ENCODE measurements at places on chromosomes 1 and 21. TPM values are rescaled to one million over a fixed set of nuclear protein-coding genes. Genes with fewer than 3 reads are reported as not detected.

The ATP5PO gene
- total RNA-seq = 119 TPM

The CLIC6 gene
- not detected for total RNA-seq

The FCRLA gene
- not detected for total RNA-seq

DNA sequence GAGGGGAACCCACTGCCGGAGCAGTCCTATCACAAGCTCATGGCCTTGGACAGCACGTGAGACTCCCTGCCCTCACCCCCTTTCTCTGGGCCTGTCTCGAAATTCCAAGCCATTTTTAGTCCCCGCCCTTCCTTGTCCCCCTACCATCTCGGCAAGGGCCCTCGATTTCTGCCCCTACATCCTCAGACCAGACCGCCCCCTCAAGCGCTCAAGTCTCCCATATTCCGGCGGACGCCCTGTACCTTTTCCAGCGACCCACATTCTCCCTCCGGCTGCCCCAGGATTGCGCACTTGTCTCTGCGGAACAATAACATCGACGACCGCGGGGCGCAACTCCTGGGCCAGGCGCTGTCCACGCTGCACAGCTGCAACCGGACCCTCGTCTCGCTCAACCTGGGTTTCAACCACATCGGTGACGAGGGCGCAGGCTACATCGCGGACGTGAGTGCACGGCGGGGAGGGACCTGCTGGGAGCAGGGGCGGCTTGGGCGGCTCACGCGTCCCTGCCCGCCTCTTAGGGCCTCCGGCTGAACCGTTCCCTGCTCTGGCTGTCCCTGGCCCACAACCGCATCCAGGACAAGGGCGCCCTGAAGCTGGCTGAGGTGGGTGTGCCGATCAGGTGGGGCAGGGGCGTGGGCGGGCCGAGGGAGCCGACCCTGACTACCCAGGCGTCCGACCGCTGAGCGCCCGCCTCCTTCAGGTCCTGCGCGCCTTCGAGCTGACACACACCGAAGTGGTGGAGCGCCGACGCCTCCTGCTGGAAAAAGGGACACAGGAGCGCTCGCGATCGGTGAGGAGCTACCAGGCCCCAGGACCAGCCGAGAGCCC, 7.0 kb downstream of the LRRC71 start:
- H3K4me3 ChIP-seq = no peak overlapping the region
- DNase-seq = peak; percentile 38
- no peak overlapping the region for H3K27ac ChIP-seq
- H3K36me3 ChIP-seq = no peaks in the 10 kb centered on the region
- peaks cover 20% of the 10 kb centered on the region for H3K4me1 ChIP-seq

- no peak overlapping the region for H3K27ac ChIP-seq
- H3K4me3 ChIP-seq = no peak overlapping the region
- no peaks in the 10 kb centered on the region for H3K36me3 ChIP-seq
- H3K4me1 ChIP-seq = no peaks in the 10 kb centered on the region
- DNase-seq = no peak
- H3K27me3 ChIP-seq = no peaks in the 10 kb centered on the region
These were observed 143.5 kb downstream of the SLC30A10 start for GRCh38 chr1:219784660-219785381.

The KIAA0040 gene
- 50.1 TPM for total RNA-seq

DNA sequence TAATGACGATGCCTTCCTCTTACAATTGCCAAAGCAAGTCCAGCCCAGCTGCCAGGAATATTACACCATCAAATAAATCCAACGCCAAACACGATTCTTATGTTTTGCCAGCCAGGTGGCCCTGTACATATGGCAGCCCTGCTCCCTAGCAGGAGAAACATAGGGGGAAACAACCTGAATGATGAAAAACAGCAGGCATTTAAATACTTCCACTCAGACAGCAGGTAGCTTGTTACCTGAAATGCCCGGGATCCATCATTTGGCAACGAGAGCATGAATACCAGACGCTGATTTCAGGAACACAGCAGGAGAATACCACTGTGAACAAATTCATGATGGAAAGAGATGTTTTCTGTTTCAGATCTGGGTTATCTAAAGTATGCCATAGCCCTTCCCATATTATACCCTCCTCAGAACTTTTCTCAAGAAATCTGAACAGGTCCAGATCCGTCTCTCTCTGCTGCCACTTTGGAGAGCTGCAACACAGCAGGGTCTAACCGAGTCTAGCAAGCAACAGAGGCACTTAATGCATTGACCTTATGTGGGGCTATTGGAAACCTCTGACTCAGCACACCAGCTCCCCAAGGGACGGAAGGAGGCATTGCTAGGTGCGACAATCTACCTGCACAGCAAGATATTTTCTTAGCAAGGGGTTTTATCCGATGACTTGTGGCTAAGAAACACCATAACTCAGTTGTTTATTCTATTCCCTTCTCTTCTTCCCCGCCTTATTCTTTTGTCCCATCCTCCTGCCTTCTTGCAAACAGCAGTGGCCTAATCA, 166.3 kb downstream of the BARHL2 start:
- peaks cover 4% of the 10 kb centered on the region for H3K27me3 ChIP-seq
- H3K4me3 ChIP-seq = no peak overlapping the region
- no peaks in the 10 kb centered on the region for H3K4me1 ChIP-seq

The TRAPPC3 gene
- 45.6 TPM for total RNA-seq

The SDC3 gene
- total RNA-seq = 0.12 TPM

The RBM11 gene
- total RNA-seq = 0.76 TPM

The FALEC gene
- not detected for total RNA-seq

DNA sequence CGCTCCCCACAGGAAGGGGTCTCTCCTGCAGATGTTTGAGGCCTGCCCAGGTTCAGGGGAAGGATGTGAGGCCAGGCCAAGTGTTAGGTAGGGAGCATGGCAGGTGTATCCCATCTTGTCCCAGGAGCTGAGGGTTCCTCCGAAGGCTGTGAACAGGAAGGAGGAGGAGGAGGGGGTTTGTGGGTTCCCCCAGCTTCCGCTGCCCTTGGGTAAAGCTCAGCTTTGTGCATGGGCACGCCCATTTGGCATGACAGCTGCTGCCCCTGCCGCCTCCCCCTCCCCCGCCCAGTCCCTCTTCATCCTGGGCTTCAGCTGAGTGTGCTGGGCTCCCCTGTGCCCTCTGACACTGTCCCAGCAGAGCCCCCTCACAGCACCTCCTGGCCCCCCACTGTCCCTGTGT, 25.5 kb downstream of the TNFRSF8 start:
- peaks cover 48% of the 10 kb centered on the region for H3K4me1 ChIP-seq
- DNase-seq = peak; percentile 87
- H3K36me3 ChIP-seq = no peaks in the 10 kb centered on the region
- no peaks in the 10 kb centered on the region for H3K27me3 ChIP-seq
- H3K4me3 ChIP-seq = peak overlapping the region; percentile 65
- H3K27ac ChIP-seq = peak overlapping the region; percentile 86

DNA sequence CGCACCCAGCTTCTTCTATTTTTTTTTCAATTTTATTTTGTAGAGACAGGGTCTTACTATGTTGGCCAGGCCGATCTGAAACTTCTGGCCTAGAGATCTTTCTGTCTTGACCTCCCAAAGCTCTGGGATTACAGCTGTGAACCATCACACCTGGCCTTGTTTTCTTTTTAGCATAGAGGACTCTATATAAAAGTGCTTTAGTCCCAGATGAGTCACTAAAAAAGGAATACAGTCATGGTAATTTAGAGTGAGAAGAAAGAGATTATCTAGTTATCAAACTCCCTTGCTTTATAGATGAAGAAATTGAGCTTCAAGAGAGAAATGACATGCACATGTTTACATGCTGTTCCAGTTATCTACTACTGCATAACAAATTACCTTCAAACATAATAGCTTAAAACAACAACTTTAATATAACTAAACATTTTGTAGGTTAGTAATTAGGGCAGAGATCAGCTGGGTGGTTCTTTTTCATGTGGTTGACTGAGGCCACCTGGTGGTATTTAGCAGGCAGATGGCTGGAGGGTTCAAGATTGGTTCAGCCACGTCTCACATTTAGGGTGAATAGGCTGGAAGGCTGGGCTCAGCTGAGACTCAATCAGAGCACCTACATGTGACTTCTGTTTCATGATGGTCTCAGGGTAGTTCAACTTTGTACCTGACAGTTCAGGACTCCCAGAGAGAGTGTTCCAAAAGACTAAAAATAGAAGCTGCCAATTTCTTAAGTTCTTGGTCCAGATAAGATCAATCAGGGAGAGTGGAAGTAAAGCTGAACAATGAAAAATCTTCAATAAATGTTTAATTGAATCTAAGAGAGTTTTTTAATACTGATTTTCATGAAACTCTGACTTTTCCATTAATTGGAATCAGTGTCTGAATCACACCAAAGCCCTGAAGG, 16.9 kb upstream of the MTF2 start:
- peaks cover 6% of the 10 kb centered on the region for H3K27me3 ChIP-seq
- peak; percentile 53 for DNase-seq
- H3K4me3 ChIP-seq = no peak overlapping the region
- H3K4me1 ChIP-seq = no peaks in the 10 kb centered on the region
- H3K36me3 ChIP-seq = no peaks in the 10 kb centered on the region

- H3K36me3 ChIP-seq = no peaks in the 10 kb centered on the region
- no peak overlapping the region for H3K4me3 ChIP-seq
These were observed 174.2 kb downstream of the LHX8 start for GRCh38 chr1:75308365-75308764.

DNA sequence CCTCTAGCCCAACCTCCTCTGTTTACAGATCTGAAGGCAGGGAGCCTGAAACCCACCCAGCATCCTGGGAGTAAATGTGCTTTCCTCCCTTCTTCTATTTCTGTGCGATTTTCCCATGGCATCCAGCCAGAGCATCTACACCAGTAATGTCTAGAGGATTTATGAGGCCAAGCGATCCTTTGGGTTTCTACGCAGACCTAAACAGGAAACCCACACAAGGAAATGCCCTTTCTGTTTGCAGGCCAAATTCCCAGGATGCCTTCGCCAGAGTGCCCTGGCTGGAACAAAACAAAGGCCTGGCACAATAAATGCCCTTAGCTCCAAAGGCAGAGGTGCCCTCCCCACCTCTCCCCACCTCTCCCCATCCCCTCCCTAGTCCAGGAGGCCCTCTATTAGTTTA, 110.5 kb upstream of the CDC42BPA start:
- no peak for DNase-seq
- no peaks in the 10 kb centered on the region for H3K4me1 ChIP-seq
- H3K4me3 ChIP-seq = no peak overlapping the region
- H3K27ac ChIP-seq = no peak overlapping the region

The GPN2 gene
- total RNA-seq = 45.5 TPM

DNA sequence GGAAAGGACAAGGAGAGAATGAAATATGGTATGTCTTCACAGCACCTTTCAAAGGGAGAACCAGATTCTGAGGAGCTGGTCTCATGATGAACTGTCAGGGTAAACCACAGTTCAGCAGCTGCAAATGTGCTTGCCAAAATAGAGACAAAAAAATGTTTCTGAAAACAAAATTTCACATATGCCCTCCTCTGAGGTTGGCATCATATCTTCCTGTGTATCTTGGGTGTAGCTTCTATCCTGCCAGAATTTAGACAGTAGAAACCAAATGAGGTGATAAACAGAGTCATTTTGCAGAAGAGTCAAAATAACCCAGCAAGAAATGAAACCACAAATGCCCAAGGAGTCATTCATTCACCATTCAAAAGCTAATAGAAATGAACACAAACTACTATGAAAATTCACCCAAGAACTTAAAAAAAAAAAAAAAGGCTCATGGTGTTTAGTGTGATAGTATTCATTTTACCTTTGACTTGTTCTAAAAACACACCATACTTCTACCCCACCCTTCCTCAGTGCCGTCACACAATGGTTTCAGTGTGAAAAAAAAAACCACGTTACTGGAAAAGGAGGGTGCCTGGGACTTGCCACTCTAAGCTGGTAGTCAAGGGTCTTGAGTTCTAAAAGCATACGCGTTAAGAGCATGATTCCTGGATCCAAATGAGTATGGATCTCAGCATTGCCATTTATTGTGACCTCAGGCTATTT, 18.5 kb downstream of the SELL start:
- peaks cover 26% of the 10 kb centered on the region for H3K36me3 ChIP-seq
- peak overlapping the region; percentile 79 for H3K4me3 ChIP-seq
- H3K4me1 ChIP-seq = peaks cover 100% of the 10 kb centered on the region

GRCh38 chr21:22806278-22806677, 1808.1 kb downstream of the NCAM2 start:
- H3K4me3 ChIP-seq = no peak overlapping the region
- DNase-seq = no peak
- no peaks in the 10 kb centered on the region for H3K36me3 ChIP-seq
- no peak overlapping the region for H3K27ac ChIP-seq
- no peaks in the 10 kb centered on the region for H3K27me3 ChIP-seq
- no peaks in the 10 kb centered on the region for H3K4me1 ChIP-seq

- H3K36me3 ChIP-seq = peaks cover 12% of the 10 kb centered on the region
- H3K4me3 ChIP-seq = peak overlapping the region; percentile 80
- DNase-seq = peak; percentile 53
These were observed 106.0 kb downstream of the SLC45A1 start for GRCh38 chr1:8423692-8424538.

The PIP5K1A gene
- total RNA-seq = 60.3 TPM

The PGLYRP3 gene
- total RNA-seq = not detected

DNA sequence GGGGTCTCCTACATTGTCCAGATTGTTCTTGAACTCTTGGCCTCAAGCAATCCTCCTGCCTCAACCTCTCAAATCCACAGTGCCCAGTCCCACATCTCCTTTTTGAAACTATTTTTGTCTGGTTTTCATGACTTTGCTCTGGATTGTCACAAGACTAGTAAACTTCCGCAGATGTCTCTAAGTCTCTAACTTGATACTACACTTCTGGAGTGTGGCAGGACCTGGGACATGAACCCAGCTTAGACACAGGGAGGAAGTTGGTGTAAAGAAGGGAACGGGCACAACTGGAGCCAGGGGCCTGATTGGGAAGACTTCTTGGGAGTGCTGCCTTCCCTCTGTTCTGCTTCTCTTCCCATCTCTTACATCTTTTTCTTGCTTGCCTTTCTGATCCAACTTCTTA, 16.2 kb upstream of the DISC1 start:
- no peak overlapping the region for H3K27ac ChIP-seq
- H3K4me1 ChIP-seq = peaks cover 45% of the 10 kb centered on the region
- no peak for DNase-seq
- H3K36me3 ChIP-seq = no peaks in the 10 kb centered on the region
- H3K4me3 ChIP-seq = no peak overlapping the region

DNA sequence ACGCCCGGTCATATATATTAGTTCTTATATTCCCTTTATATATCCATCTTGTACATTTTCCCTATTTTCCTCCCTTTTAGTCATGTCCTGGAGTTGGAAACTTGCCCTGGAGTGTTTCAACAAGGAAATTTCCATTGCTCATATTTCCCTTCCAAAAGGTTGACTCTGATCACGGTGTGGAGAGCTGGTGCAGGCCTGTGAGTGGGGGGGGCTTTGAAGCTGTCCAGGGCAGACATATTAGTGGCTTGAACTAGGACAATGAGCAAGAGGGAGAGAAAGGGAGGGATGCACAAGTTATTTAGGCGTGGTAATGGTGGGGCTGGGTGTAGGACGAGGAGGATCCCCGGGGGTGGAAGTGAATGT, 30.4 kb upstream of the TMEM61 start:
- peaks cover 4% of the 10 kb centered on the region for H3K4me1 ChIP-seq
- DNase-seq = no peak
- H3K27me3 ChIP-seq = no peaks in the 10 kb centered on the region
- no peaks in the 10 kb centered on the region for H3K36me3 ChIP-seq
- no peak overlapping the region for H3K27ac ChIP-seq

The SUMO3 gene
- 65.8 TPM for total RNA-seq

- no peaks in the 10 kb centered on the region for H3K27me3 ChIP-seq
- H3K4me3 ChIP-seq = no peak overlapping the region
- H3K4me1 ChIP-seq = no peaks in the 10 kb centered on the region
- H3K36me3 ChIP-seq = peaks cover 29% of the 10 kb centered on the region
- no peak for DNase-seq
- no peak overlapping the region for H3K27ac ChIP-seq
These were observed 7.5 kb upstream of the DPH2 start for GRCh38 chr1:43962324-43962723.
